ENCODE measurements at places on chromosomes 4 and X. TPM values are rescaled to one million over a fixed set of nuclear protein-coding genes. Genes with fewer than 3 reads are reported as not detected.

FHDC1 gene
- total RNA-seq, result 0.13 TPM

RASL11B gene
- 0.32 TPM for total RNA-seq

DNA sequence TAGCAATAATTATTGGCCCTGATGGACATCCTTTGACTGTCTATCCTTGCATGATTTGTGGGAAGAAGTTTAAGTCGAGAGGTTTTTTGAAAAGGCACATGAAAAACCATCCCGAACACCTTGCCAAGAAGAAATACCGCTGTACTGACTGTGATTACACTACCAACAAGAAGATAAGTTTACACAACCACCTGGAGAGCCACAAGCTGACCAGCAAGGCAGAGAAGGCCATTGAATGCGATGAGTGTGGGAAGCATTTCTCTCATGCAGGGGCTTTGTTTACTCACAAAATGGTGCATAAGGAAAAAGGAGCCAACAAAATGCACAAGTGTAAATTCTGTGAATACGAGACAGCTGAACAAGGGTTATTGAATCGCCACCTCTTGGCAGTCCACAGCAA lies 60.7 kb downstream of the ZFX start:
- H3K27ac ChIP-seq, result no peak overlapping the region
- no peaks in the 10 kb centered on the region for H3K27me3 ChIP-seq
- no peaks in the 10 kb centered on the region for H3K4me1 ChIP-seq
- DNase-seq, result no peak

DNA sequence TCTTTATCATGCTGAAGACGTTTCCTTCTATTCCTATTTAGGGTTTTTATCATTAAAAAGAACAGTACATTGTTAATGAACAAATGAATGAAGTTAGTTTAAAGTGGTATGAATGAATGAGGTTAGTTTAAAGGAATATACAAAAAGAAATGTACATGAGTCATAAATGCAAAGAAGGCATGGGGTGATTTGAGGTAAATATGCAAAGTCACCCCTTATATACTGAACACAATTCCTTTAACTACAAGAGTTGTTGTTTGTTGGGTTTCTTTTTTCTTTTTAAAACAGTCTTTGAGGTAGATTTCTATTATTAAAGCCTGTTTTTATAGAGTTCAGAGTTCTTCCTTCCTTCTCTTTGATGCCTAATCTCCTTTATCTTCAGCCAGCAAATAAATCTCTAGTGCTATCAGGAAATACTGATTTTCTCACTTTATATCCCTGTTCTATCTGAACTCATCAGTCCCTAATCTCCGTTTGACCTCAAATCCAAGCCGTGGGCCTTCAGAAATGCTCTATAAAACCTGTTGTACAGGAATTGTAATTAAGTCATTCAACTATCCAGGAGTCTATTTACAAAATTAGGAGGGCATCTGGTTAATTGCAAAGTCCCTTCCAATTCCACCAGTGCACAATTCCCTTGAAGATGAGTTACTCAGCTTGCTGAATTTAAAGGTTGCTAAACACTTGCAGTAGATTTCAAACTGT lies 31.6 kb upstream of the ABCG2 start:
- H3K27ac ChIP-seq, result no peak overlapping the region
- no peaks in the 10 kb centered on the region for H3K36me3 ChIP-seq
- H3K4me3 ChIP-seq, result no peak overlapping the region

DNA sequence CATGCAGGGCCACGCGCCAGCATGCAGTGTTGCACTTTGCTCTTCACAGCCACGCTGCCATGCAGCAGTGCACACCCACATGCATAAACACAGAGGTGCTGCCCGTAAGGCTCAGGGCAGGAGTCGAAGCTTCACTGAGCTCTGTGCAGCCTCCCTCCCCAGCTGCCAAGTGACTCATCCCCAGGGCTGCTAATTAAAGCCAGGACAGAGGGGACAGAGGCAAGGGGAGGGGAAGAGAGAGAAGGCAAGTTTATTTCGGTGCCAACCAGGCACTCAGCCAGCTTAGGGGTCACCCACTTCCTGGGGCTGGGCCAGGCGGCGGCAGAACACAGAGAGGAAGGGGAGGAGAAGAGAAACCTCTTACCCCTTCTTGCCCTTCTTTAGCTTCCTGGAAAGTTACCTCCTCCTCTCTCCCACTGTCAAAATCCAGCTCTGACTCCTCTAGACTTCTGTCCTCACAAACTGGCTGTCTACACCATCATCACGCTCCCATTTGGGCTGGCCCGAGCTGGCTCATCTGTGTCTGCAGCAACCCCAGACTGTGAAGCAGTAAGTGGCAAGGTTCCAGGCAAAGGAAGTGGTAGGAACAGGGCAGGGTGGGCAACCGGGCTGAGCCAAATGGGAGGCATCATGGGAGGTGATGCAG lies 6.2 kb upstream of the IQSEC2 start:
- no peaks in the 10 kb centered on the region for H3K27me3 ChIP-seq
- no peak for DNase-seq
- no peaks in the 10 kb centered on the region for H3K4me1 ChIP-seq
- peak overlapping the region; percentile 38 for H3K4me3 ChIP-seq
- peak overlapping the region; percentile 70 for H3K27ac ChIP-seq

DNA sequence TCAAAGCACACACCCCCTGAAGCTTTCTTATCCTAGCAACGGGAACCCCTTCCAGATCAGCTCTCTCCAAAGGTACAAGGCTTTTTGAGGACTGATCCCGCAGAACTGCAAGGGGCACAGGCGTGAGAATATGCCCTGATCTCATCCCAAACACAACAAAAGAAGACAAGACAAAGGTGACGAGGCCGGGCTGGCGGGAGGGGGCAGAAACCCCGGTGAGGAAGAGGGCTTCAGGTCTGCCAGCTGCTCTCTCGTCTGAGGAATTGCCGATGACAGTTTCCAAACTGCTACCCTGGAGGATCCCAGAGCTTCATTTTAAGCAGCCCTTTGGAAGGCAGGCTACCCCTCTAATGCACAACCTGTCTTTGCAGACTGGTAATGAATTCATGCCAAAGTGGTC lies 3.4 kb downstream of the HCFC1 start:
- H3K27me3 ChIP-seq, result no peaks in the 10 kb centered on the region
- H3K4me3 ChIP-seq, result peak overlapping the region; percentile 55
- H3K4me1 ChIP-seq, result peaks cover 6% of the 10 kb centered on the region
- peak overlapping the region; percentile 78 for H3K27ac ChIP-seq
- H3K36me3 ChIP-seq, result peaks cover 9% of the 10 kb centered on the region
- no peak for DNase-seq

DNA sequence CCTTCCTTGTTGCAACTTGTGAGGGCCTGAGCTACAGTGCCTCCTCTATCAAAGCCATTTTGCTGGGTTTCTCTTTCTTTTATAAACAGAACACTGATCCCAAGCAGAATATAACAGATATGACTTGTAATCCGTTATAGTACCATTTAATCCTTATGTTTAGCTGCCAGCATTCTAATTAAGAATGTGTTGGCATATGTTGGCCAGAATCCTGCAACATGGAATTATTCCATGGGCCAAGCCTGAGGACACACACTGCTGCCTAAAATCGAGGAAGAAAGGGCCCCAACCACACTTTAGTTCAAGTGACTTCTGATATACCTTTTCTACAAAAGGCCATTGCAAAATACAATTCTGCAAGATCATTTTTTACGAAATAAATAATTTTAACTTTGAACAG lies 28.0 kb downstream of the PALLD start:
- no peaks in the 10 kb centered on the region for H3K27me3 ChIP-seq
- no peaks in the 10 kb centered on the region for H3K36me3 ChIP-seq
- no peaks in the 10 kb centered on the region for H3K4me1 ChIP-seq
- no peak for DNase-seq
- H3K4me3 ChIP-seq, result no peak overlapping the region
- no peak overlapping the region for H3K27ac ChIP-seq

- no peak overlapping the region for H3K27ac ChIP-seq
- H3K36me3 ChIP-seq, result no peaks in the 10 kb centered on the region
- H3K27me3 ChIP-seq, result peaks cover 48% of the 10 kb centered on the region
- H3K4me1 ChIP-seq, result no peaks in the 10 kb centered on the region
- no peak overlapping the region for H3K4me3 ChIP-seq
Observed at GRCh38 chr4:7120341-7120740, 52.5 kb upstream of the GRPEL1 start.

DNA sequence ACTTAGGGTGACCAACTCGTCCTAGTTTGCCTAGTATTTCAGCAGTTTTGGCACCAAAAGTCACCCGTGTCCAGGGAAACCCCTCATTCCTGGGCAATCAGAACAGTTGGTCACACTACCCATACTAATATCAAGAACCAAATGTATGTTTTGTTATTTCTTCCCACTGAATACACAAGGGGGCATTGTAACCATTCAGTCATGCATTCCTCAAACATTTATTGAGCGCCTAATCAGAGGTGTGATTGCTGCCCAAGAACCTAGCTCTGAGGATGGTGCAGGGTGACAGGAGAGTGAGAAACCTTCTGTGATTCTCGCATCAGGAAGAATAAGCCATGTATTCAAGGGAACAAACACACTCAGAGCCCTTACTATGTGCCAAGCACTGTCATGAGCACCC lies 69.8 kb upstream of the RAI2 start:
- no peak overlapping the region for H3K27ac ChIP-seq
- no peaks in the 10 kb centered on the region for H3K27me3 ChIP-seq
- H3K36me3 ChIP-seq, result no peaks in the 10 kb centered on the region
- H3K4me3 ChIP-seq, result no peak overlapping the region
- DNase-seq, result no peak
- H3K4me1 ChIP-seq, result no peaks in the 10 kb centered on the region

DNA sequence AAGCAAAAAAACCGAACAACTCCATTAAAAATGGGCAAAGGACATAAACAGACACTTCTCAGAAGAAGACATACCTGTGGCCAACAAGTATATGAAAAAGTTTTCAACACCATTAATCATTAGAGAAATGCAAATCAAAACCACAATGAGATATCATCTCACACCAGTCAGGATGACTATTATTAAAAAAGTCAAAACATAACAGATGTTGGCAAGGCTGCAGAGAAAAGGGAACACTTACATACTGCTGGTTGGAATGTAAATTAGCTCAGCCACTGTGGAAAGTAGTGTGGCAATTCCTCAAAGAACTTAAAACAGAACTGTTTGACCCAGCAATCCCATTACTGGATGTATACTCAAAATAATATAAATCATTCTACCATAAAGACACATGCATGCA lies 436.3 kb downstream of the KLHL13 start:
- no peak for DNase-seq
- H3K4me3 ChIP-seq, result no peak overlapping the region
- no peaks in the 10 kb centered on the region for H3K27me3 ChIP-seq
- no peak overlapping the region for H3K27ac ChIP-seq
- no peaks in the 10 kb centered on the region for H3K36me3 ChIP-seq

DNA sequence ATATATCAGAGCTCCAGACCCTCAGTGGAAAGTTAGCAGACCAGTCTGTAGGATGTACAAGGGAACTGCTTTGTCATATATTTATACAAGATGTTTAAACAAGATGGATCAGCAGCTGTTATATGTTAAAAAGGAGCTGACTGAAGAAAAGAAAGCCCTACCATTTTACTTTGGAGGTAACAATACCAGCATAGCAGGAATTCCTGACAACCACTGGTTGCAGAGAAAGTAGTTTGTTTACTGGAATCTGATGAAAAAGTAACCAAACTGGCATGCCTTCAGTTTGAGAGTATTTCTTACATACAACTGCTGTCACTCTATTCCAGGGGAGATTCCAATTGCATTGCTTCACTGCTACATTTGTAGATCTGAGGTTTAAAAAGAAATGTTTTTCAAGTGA lies 49.5 kb upstream of the GABRQ start:
- no peaks in the 10 kb centered on the region for H3K36me3 ChIP-seq
- H3K4me1 ChIP-seq, result no peaks in the 10 kb centered on the region
- H3K27me3 ChIP-seq, result no peaks in the 10 kb centered on the region
- H3K4me3 ChIP-seq, result no peak overlapping the region
- no peak for DNase-seq

DNA sequence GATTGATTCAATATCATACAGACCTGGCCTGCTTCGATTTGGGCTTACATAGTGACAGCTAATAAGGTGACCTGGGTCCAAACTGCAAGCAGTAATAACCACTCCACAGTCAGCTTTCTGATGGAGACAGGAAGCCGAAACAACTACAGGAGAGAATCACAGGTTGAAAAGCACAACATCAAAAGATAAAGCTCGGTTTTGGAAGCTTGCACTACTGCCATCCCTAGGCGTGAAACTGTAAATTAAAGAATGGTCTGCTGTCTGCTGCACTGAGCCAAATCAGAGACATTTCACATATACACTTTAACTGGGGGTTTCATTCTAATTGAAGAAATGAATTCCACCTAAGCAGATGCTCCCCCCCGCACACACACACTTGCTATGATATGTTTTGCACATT lies 116.3 kb downstream of the DHX15 start:
- H3K4me1 ChIP-seq, result peaks cover 33% of the 10 kb centered on the region
- no peaks in the 10 kb centered on the region for H3K36me3 ChIP-seq
- no peak for DNase-seq
- H3K27ac ChIP-seq, result no peak overlapping the region

RRAGB gene
- total RNA-seq, result 13.2 TPM

DNA sequence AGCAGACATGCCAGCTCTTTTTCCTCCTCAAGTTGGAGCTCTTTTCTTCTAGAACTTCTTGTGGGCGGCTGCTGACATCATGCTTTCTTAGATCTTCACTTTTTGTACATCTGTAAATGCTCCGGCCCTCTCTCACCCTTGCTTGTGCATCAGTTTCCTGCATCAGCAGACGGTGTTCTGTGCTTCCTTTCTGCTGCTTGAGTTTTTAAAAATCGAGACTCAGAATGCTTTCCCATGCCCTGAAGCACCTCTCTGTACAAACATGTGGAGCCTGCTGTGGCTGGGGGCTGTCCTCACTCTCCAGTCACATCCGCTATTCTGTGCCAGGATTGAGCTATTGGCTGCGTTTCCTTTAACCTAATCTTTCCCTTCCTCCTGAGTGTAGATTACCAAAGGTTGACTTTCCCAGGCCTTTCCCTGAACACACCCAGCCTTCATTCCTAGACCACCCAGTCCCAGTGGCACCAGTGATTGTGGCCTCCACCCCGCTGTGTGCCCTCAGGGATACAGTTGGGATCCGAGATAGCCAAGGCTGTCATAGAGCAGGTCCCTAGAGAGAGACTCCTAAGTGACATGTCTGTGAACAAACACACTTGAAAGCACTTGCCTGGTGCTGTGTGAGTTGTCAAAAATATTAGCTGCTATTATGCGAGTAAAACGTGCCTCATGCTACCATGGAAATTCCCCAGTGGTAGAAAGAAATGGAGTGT lies 41.9 kb downstream of the TNIP2 start:
- no peaks in the 10 kb centered on the region for H3K27me3 ChIP-seq
- H3K4me1 ChIP-seq, result peaks cover 13% of the 10 kb centered on the region
- no peak overlapping the region for H3K4me3 ChIP-seq
- DNase-seq, result peak; percentile 32

TMSB15B gene
- total RNA-seq, result 4.2 TPM

GRCh38 chr4:180810581-180810980 lies 1432.6 kb upstream of the TENM3 start:
- H3K27me3 ChIP-seq, result no peaks in the 10 kb centered on the region
- no peak for DNase-seq
- no peaks in the 10 kb centered on the region for H3K4me1 ChIP-seq
- no peak overlapping the region for H3K27ac ChIP-seq
- H3K36me3 ChIP-seq, result no peaks in the 10 kb centered on the region
- no peak overlapping the region for H3K4me3 ChIP-seq

Measured in T-cell (primary cell).